ENCODE measurements at places on chromosomes 13 and 19.
A peak's percentile ranks its signal among the peaks of the same experiment; 100 is the strongest.

GRCh38 chr13:98364647-98365046, 187.6 kb upstream of the RNF113B start:
- DNase-seq: no peak

GRCh38 chr19:16330368-16330801, 5.8 kb downstream of the KLF2 start:
- no peak for DNase-seq

DNA sequence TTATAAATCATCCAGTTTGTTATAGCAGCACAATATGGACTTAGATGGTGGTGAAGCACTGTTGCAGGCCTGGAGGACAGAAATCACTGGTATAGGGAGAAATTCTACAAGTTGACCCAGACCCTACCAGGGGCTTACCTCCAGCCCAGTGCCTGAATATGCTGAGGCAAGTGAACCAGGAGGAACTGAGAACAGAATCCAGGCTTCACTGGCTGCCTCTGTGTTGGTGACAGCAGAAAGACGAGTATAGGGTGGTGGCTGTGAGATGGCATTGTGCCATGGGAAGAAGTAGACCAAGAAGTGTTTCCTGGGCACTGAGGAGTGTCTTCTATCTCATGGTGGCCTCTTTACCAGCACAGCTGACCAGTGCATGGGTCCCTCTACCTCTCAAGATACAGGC, 15.9 kb upstream of the EID2 start:
- DNase-seq: no peak

GRCh38 chr13:97282705-97283104, 60.6 kb downstream of the MBNL2 start:
- DNase-seq: no peak

- DNase-seq: no peak
Observed at GRCh38 chr13:40615619-40616018, 50.8 kb downstream of the FOXO1 start.

DNA sequence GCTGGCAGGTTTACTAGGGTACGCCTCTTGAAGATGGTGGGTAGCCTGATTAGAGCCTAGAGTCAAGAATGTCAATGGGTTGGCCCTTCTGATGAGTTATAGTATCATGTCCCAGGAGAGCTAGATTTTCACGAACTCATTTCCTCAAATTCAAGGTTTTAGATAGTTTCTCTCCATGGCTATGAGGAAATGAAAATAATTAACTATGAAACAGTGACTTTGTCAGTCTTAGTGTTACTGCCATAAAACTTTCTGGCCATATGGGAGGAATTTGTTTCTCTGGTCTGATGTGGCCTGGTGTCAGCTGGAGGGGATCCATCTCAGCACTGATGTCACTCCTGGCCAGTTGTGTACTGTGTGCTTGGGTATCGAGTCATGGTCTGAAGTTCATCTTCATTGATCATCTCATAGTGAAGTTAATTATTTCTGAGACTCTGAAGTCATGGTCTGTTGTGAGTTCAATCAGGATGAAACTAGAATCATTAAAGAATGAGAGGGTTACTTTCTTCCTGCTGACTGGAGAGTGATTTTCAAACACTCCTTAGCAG, 49.4 kb upstream of the TNFSF11 start:
- DNase-seq: no peak

GRCh38 chr13:112741835-112742570, 52.2 kb downstream of the ATP11A start:
- no peak for DNase-seq

DNA sequence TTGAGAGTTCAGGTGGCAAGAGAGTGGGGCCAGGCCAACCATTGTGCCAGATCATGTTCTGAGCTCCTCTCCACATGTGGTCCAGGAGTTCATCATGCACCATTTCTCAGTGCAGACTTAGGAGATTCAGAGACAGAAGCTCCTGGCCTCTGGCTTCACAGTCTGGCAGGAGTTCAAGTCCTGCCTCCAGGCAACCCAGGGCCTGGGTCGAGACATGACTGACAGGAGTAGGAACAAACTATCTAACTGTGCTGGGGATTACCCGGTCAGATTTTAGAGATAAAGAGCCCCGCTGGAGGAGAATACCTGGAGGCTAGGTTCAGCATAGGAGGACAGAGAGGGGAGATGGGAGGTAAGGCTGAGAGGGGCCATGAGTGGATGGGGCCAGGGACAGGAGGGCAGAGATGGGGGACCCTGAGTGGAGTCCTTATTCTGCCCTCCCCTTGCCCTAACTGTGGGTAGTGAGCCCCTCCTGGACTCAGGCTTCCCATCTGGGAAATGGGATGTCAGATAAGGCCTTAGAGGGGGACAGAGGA, 906 bp upstream of the CYP4F11 start:
- DNase-seq: no peak

DNA sequence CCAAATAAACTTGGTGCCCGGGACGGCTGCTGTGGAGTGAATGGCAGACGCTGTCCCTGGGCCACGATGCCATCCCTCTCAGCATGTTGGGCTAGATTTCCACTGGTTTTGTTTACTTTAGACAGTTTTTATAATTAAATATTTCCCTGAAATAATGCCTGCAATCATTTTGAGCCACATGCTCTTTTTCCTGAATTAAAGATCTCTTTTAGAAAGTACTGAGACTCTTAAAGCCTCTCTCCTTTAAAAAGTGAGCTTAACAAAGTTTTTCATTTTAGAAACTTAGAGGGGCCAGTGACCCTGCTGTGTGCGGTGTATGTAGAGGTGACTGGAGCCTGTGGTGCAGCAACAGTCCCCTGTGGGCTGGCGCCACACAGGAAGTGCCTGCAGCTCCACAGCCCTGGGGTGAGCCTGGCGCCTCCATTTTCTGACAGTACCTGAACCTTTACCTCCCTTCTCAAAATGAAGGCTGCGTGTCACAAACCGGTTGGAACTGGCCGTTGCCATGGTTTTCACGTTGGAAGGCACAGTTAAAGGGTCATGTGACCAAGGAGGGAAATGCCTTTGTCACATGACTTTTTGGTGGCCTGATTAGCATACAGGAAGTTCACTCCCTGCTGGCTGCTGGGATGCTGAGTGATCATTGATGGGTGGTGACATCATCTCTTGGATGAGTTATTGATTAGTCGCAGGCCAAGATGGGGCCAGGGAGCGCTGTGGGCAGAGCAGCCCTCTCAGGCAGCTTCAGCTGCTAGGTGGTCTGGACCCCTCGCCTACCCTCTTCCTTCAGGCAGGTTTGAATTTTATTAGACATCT, 26.3 kb downstream of the TSSK6 start:
- peak; percentile 55 for DNase-seq

DNA sequence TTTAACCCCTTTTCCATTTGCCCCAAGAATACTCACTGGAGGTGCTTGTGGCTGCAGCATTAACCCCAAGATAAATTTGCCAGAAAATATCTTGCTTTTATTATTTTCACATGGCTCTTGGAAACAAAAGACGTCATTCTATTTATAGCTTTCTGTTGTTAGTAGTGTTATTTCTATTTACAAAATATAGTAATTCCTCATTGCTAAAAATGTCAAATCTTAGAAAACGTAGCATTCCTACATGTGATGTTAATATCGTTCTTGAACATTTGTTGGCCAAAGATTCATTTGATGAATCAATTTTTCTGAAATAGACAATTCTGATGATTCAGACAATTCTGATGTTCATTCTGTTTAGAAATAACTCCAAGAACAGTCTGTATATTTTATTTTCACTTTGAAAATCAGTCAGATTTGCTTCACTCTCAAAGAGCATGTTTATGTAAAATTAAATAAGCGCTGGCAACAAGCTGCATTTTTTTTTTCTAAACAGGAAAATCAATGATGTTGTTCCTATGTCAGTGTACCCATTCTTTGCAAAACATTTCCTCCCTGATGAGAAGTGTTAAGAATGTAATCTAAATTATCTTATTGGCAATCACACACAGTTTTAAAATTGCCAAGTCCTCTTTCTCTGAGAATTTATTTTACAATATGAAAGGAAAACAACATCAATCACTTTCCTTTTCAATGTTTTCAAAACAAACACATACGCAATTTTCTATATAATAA, 334.0 kb downstream of the KCTD12 start:
- DNase-seq: no peak

GRCh38 chr19:11322269-11323024, 17.0 kb downstream of the RAB3D start:
- no peak for DNase-seq

DNA sequence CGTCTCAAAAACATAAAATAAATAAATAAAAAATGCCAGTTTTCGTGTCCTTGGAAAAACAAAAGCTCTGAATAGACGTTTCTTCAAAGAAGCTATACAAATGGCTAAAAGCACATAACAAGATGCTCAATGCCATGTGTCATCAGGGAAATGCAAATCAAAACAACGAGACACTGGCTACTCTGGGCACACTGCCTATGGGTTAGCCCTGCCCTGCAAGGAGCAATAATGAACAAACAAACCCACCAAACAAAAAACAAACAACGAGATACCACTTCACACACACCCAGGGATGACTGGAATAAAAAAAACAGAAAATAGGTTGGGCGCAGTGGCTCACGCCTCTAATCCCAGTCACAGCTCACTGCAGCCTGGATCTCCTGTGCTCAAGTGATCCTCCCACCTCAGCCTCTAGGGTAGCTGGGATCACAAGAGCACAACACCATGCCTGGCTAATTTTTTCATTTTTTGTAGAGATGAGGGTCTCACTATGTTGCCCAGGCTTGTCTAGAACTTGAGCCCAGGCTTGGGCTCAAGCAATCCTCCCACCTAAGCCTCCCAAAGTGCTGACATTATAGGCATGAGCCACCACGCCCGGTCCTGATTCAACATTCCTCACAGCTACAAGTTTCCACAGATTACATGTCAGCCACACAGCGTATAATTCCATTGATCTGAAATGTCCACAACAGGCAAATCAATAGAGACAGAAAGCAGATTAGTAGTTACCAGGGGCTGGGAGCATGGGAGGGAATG, 15.5 kb upstream of the ISYNA1 start:
- DNase-seq: no peak

DNA sequence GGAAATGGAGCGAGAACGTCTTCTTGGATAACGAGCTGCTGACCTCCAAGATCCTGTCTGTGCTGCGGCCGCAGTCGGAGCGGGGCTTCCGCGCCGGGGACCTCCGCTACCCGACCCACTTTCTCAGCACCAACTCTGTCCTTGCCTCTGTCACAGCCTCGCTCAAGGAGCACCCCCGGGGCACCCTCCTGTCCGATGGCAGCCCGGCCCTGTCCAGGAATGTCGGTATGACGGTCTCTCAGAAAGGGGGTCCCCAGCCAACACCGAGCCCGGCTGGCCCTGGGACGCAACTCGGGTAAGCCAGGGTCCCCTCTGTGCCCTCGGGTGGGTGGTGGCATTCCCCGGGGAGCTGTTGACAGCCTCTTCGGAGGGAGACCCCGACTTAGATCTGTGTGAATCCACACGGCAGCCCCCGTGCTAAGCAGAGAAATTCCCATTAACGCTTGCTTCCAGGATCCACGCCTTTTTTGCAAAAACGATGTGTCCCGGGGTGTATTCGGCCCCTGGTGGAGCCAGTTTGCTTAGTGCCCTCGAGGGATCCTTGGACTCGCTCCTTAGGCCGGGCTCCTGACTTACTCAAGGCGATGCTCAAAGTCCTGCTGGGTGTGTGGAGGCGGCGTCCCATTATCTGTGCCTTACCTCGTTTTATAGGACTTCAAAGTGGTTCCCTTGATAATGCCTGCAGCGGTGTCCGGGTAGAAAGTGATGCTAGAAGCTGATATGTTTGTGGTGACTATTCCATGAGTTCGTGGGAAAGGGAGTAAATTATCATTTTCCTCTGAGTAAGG, 48.5 kb downstream of the PEX11G start:
- DNase-seq: no peak

GRCh38 chr13:100208626-100209025, 119.7 kb downstream of the PCCA start:
- DNase-seq: no peak

DNA sequence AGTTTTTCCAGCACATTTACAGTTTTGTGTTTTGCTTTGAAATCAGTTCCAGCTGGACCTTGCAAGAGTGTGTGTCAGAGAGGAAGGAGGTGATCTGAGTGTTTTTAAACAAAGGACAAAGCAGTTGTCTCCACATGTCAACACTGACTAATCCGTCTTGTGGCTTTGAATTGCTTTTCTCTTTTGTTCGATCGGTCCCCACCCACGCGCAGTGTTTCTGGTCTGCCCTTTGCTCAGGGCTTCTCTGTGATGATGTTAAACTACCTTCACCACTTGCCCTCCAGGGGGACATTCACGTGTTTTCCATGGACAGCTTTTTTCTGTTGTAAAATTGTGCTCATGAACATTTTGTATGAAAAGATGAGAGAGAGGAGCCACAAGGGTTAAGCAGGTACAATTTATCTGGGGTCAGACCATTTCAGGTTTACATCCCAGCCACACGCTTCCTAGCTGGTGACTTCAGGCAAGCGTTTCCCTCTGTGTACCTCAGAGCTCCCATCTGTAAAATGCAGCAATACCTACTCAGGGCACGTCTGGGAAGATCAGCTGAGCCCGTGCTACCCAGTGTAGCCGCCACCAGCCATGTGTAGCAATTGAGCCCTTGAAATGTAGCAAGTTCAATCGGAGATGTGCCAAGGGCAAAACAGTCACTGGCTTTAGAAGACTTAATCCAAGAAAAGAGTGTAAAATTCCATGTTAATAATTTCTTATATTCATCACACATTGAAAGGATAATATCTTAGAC, 13.5 kb upstream of the PLA2G4C start:
- DNase-seq: peak; percentile 32

GRCh38 chr13:114177245-114178010, 1.6 kb upstream of the CFAP97D2 start:
- no peak for DNase-seq

GRCh38 chr19:43126720-43127119, 44.2 kb upstream of the PSG2 start:
- DNase-seq: no peak

DNA sequence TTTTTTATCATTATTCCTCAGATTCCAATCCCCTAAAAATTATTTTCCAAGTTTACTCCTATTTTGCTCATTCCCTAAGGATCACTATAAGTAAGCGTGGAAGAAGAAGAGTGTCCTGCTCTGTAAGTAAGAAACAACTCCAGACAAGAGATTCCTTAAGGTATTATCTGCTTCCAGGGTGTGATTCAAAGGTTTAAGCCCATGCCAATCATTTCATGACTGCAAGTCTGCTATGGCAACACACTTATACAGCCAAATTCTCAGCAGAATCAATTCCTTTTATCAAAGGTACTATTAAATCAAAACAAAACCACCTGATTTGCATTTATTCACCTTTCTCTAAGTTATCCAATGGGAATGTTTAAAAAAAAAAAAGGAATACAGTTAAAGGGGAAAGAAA, 43.7 kb downstream of the FOXO1 start:
- no peak for DNase-seq

DNA sequence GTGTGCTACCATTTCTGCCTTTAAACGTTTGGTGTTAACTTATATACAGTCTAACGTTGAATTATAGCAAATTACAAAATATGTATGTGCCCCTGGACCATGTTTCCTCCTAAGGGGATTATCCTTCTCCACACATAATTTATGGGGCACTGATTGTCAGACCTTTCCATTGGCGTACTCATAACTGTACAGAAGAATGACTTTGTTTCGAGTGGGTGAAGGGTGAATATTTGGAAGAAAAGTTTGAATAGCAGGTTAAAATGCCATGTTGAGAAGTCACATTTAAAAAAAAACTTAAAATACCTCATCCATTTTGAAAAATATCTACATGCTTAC, 58.8 kb downstream of the SLC10A2 start:
- no peak for DNase-seq

GRCh38 chr13:104431895-104432294, 1365.7 kb upstream of the SLC10A2 start:
- DNase-seq: no peak

GRCh38 chr19:44180968-44181367, 16.1 kb downstream of the ZNF226 start:
- no peak for DNase-seq

- no peak for DNase-seq
Observed at GRCh38 chr13:26813980-26814348, 53.4 kb upstream of the GPR12 start.

GRCh38 chr13:53537586-53537985, 509.0 kb downstream of the OLFM4 start:
- DNase-seq: no peak

Measured in neural crest cell (in vitro differentiated cells).